Globus pallidus (tissue), 1 donor: ENCODE measurements at places on chromosomes 4 and X.

DNA sequence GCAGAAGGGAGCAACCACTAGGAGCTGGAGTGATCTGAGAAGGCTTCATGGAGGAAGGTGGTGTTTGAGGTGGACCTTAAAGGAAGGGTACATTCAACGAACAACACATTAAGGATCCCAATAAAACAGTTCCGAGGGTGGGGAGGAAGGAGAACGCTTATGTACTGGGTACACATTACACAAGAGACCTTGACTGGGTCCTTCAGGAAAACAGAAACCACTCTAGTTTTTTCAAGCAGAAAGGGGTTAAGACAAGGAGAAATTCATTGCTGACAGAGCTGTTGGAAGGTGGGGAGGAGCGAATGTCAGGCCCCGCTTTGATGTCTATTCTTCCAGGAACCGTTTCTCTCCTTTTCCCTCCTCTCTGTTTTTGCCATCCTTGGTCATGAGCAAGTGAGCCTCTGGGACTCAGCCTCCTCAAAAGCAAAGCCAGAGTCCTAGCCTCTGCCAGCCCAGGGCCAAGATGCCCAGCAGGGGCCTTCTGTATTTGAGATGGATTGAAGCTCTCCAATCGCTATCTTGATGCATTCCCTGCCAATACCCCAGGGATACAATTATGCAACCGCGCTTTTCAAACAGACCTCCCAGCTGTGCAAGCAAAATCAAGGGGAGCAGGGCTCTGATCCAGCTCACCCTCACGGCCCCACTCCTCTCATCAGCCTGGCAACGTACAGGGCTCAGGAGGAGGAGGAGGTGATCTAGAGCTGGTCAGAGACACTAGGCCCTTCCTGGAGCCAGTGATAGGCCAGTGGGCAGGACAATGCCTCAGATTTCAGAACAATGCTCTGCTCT lies 48.4 kb downstream of the ZBTB49 start:
- no peak for DNase-seq

- DNase-seq: peak; percentile 36
Observed at GRCh38 chrX:76279007-76279406, 106.1 kb downstream of the PBDC1 start.

- DNase-seq: no peak
Observed at GRCh38 chr4:4284827-4285618, 4.9 kb downstream of the LYAR start.

DNA sequence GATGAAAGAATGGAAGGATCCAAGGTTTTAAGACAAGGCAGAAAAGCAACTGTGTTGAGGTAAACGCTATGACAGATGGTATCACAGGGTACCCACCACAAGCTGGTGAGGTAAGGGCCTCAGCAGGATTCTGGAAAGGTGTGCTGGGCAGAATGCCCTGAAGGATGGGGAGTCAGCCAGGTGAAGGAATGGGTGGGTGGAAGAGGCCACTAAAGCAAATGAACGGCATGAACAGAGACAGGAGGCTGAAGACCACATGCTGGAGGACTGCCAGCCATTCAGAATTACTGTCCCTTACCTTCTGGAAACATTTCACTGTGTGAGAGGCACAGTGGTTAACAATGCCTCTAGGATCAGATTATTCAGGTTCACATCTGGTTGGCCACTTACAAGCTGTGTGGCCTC lies 23.6 kb downstream of the GPRIN3 start:
- DNase-seq: no peak
